Umbilical cord (tissue), 2 donors: ENCODE measurements at places on chromosomes 2 and 18. TPM values are rescaled to one million over a fixed set of nuclear protein-coding genes. Genes with fewer than 3 reads are reported as not detected.

Gene MOGAT1
- total RNA-seq: not detected

Gene LRP1B
- total RNA-seq: 0.96 TPM

- DNase-seq: no peak
These were observed 39.0 kb upstream of the GRHL1 start for GRCh38 chr2:9912468-9912867.

DNA sequence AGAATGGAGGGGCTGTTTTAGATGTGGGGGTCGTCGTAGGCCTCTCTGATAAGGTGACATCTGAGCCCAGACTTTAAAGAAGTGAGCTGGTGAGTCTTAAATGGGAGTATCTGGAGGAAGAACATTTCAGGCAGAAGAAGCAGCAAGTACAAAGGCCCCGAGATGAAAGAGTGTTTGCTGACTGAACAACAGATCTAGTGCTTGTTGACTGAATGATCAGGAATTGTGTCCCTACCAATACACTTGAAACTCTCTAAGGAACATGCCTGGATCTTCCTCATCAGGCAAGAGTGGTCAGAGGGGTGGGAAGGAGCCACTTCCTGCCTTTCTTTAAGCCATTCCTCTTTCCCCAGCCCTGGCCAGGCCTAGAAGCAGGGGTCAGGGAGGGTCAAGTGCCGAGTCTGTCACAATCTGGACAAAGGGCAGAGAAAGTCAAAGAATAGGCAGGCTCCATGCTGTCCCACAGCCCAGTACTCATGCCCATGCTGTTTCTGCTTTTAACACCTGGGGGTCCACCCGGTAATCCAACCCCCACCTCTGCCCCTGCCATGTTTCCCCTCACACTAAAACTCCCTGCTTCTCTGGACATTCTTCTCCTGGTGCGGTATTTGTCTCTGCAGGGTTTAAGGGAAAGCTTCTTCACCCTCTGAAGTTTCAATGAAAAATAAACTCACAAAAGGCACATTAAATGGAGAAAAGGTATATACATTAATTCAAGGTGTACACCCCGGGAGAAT lies 3.0 kb upstream of the TMEM37 start:
- DNase-seq: no peak

- no peak for DNase-seq
These were observed 53.7 kb downstream of the EHD3 start for GRCh38 chr2:31287654-31288053.

- no peak for DNase-seq
These were observed 872.7 kb downstream of the DCDC2C start for GRCh38 chr2:4576075-4576474.

Gene RGPD3
- total RNA-seq: 4.1 TPM

Gene CD207
- 0.96 TPM for total RNA-seq
